Spleen (tissue), 13 donors: ENCODE measurements at places on chromosomes 16 and 17. TPM values are rescaled to one million over a fixed set of nuclear protein-coding genes. Genes with fewer than 3 reads are reported as not detected.

P2RX1 gene
- total RNA-seq, result 26.3 TPM

DNA sequence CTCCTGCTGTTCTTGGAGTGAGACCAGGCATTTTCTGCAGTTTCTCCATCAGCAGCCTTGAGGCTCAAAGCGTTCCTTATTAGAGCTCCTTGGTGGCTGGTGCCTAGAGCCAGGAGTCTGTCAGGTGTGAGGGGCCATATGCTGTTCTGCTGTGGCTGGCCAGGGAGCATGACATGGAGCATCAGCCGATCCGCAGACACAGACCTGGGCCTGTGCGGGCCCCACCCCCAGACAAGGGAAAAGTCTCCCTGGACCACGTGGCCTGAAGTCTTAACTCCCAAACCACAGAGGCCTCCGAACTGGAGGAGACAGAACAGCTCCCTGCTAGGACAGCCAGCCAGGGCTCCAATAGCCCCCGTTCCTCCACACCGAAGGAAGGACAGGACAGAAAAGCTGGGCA is 162.7 kb upstream of the CIBAR2 start:
- H3K4me3 ChIP-seq, result no peak overlapping the region
- no peak for DNase-seq
- no peak overlapping the region for H3K27ac ChIP-seq
- H3K4me1 ChIP-seq, result peaks cover 2% of the 10 kb centered on the region
- H3K36me3 ChIP-seq, result no peaks in the 10 kb centered on the region
- no peaks in the 10 kb centered on the region for H3K27me3 ChIP-seq

DNA sequence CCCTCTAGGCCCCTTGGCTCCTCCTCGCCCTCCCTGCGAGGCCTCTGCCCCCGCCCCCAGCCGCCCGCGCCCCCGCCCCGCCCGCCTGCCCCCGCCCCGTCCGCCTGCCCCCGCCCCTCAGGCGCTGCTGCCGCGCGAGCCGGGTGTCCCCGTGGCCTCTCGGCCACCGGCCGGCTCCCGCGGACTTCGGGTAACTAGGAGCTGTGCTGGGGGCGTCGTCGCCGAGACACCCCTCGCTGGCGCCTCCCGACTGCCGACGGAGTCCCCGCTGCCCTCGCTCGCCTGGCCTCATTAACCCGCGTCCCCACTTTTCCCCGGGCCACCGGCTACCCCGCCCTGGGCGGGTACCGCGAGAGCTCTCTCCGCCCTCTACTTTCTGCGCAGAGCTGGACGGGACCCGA is at the start of gene TLCD1:
TSS of gene TLCD1 (minus strand) at position 8 of the 401 bp plus-strand sequence. CDS start 136 bp downstream, outside the sequence.
- peaks cover 39% of the 10 kb centered on the region for H3K36me3 ChIP-seq
- no peaks in the 10 kb centered on the region for H3K27me3 ChIP-seq
- peak within 1 kb of the TSS; percentile 78 for H3K4me3 ChIP-seq
- H3K27ac ChIP-seq, result peak within 1 kb of the TSS; percentile 97

CCL11 gene
- total RNA-seq, result 1.9 TPM

DNA sequence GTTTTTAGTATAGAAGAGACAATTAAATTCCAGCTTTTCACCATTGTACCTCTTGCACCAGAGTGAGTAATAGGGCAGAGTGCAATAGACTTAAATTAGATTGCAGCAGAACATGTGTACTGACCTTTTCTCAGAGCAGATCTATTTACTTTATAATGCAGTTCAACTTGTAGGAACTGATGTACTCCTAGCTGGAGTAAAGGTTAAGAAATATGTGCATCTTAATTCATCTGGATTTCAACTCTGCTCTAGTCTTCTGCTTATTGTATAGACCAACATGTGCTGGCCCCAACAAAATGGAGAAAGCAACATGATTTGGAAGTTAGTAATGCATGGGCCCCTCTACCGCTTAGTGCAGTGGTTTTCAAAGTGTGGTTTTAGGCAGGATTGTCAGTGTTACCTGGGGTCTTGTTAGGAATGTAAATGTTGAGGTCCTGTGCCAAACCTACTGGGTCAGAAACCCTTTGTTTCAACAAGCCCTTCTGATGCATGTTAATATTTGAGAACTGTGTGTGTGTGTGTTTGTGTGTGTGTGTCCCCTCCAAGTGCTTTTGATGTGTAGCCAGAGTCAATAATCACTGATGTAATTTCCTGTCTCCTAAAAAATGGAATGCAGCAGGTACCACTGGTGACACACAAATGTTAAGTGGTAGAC is 138.6 kb downstream of the TOX3 start:
- no peak overlapping the region for H3K27ac ChIP-seq
- H3K4me1 ChIP-seq, result no peaks in the 10 kb centered on the region
- no peak overlapping the region for H3K4me3 ChIP-seq
- H3K36me3 ChIP-seq, result no peaks in the 10 kb centered on the region
- no peak for DNase-seq

DNA sequence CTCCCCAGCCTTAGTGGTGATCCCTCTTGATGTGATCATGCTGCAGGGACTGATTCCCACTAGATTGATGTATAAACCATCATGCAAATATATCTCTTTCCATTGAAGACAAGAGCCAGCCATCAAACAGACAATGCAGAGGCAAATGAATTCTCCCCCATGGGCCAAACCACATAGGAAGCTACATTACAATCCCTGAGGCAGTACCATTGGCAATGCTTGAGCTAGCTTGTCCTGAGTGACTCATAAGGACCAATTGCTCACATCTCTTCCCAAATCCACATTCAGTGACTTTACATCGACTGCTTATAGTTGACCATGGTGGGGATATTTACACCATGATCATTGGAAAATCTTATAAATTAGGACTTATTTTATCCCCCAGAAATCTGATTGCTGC is 242.2 kb downstream of the SHISA9 start:
- no peaks in the 10 kb centered on the region for H3K27me3 ChIP-seq
- H3K4me3 ChIP-seq, result no peak overlapping the region
- H3K36me3 ChIP-seq, result no peaks in the 10 kb centered on the region
- H3K27ac ChIP-seq, result no peak overlapping the region

MRM3 gene
- 14.0 TPM for total RNA-seq

GRCh38 chr17:49022391-49022941 is 25.3 kb downstream of the IGF2BP1 start:
- no peak for DNase-seq
- H3K36me3 ChIP-seq, result no peaks in the 10 kb centered on the region
- H3K4me3 ChIP-seq, result no peak overlapping the region
- H3K27ac ChIP-seq, result no peak overlapping the region

TBC1D3K gene
- not detected for total RNA-seq

DNA sequence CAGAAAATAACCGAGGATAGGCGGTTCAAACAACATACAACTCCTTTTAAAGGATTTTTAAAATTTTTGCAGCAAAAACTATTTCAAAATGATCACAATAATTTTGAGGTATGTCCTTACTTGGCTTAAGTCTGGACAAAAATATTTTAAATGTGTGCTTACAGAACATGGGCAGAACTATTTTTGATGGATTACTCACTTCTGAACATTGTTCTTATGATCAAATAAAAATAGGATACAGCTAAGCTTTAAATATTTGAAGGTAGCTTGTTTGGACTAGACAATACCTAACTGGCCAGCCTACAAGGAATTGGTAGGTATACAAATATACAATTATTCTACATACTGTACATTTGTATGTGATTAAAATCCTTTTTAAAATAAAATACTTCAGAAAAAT is 14.3 kb upstream of the INTS2 start:
- no peak overlapping the region for H3K27ac ChIP-seq
- no peak overlapping the region for H3K4me3 ChIP-seq
- no peak for DNase-seq
- H3K27me3 ChIP-seq, result no peaks in the 10 kb centered on the region

C17orf78 gene
- not detected for total RNA-seq

DNA sequence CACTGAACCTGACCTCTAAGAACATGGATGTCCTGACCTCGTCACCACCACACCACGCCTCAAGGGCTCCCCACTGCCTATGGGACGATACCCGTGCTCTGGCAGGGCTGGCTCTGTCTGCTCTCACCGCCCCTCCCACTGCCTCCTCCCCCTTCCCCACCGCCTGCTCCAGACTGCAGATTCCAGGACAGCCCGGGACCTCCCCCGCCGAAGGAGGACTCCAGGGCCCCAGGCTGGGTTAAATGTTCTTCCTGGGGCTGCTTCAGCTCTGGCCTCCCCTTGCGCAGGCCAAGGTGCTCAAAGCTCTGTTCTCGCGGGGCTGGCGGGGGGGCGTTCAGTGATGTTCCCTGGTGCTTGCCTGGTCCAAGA is 3.1 kb downstream of the NPW start:
- DNase-seq, result no peak
- H3K27me3 ChIP-seq, result peaks cover 39% of the 10 kb centered on the region
- peaks cover 70% of the 10 kb centered on the region for H3K4me1 ChIP-seq
- peak overlapping the region; percentile 64 for H3K4me3 ChIP-seq

GPR139 gene
- total RNA-seq, result not detected

DNA sequence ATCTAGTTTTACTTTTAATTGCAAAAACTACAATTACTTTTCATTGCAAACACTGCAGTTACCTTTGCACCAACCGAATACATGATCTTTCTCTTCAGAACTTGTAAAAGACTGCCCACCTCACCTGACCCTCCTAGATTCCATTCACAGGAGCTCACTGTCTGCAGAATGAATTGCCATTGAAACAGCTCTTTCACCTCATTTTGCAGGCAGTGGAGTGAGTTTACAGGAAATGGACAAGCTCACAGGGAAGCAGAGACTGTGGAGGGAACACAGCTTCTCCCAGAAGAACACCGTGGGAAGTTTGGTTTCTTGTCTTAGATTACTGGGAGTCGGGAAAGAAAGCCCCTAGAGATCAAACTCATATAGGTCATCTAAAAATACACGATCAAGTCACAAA is 439.7 kb upstream of the RBFOX1 start:
- H3K27me3 ChIP-seq, result no peaks in the 10 kb centered on the region
- H3K27ac ChIP-seq, result no peak overlapping the region

TLCD1 gene
- total RNA-seq, result 2.5 TPM

ASGR2 gene
- total RNA-seq, result 2.4 TPM
